DMS153 (cell line): ENCODE measurements at places on chromosomes 3 and 15.

GRCh38 chr3:188397766-188398705 lies 244.1 kb downstream of the LPP start:
- no peak for DNase-seq

- DNase-seq, result no peak
These were observed 97.9 kb downstream of the NAALADL2 start for GRCh38 chr3:174957081-174957480.

DNA sequence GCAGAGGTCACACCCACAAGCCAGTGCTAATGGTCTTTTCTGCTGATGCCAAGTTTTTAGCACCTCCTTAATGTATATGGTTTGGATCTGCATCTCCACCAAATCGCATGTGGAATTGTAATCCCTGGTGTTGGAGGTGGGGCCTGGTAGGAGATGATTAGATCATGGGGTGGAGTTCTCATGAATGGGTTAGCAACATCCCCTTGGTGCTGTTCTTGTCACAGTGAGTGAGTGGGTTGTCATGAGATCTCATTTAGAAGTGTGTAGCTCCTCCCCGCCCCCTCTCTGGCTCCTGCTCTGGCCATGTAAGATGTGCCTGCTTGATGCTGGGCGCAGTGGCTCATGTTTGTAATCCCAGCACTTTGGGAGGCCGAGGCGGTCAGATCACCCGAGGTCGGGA lies 37.3 kb upstream of the KLHL6 start:
- no peak for DNase-seq

GRCh38 chr3:58274027-58274614 lies 31.9 kb upstream of the RPP14 start:
- no peak for DNase-seq

- DNase-seq, result no peak
These were observed 8.6 kb downstream of the LPCAT4 start for GRCh38 chr15:34358367-34358766.

GRCh38 chr3:22704166-22704565 lies 499.0 kb upstream of the UBE2E2 start:
- DNase-seq, result no peak

DNA sequence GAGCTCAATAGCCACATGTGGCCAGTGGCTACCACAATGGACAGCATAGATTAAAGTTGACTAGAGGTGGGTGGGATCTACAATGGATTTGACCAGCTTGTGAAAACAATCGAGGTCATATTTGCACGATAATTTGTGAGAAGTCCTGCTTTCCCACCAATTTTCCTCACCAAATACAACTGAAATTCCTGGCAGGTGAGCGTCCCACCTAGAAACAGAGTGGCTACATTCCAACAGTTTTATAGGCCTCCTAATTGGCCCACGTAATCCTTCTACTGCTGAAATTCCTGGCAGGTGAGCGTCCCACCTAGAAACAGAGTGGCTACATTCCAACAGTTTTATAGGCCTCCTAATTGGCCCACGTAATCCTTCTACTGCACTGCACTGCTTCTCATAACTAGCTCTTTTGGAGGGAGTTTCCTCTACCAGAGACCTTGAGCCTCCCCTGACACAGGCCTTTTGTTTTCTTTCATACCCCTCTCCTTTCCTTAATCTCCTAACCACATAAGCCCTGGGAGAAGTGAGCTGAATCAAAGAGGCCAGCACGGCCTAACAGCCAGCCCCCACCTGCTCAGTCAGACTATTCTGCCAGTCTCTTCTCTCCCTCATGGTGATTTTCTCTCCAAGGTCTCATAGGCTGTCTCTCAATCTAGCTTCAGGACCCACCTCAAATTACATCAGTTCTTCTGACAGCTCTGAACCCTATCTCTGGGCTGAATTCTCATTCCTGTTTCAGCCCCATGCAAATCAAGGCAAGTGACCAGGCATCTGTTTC lies 80.2 kb downstream of the BFSP2 start:
- DNase-seq, result no peak

GRCh38 chr15:26177816-26178215 lies 314.7 kb upstream of the ATP10A start:
- DNase-seq, result no peak

DNA sequence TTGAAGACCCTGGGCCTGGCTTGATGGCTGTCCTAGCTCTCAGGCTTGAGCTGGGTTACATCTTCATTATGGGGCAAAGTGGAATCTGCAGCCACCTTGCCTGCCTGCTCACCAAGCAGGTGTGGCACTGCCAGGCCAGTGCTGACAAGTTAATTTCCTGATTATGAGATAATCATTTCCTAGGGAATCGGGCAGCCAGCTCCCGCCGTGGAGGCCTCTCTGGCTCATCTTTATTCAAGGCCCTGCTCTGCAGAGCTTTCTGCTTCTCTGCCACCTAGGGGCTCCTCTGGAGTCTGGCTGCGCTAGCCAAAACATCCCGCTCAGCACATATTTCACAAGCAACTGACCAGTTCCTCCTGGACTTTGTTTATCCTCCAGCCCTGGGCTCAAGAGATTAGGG lies 9.9 kb downstream of the LOXL1 start:
- no peak for DNase-seq

DNA sequence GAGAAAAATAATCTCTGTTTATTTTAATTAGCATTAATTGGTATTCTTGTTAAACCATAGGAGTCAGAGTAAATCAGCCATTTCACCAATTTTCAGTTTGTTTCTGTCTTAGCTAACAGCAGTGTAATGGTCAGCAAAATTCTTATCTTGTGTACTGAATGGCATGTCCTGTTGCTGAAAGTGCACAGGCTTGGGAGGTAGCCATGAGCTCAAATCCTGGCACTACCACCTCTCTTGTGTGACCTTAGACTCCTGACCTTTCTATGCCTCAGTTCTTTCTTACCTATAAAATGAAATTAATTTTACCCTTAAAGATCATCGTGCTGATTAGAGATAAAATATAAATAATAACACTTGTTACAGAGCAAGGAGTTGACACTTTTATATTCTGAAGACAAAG lies 35.8 kb downstream of the MLH1 start:
- no peak for DNase-seq
